ENCODE measurements at places on chromosomes 11 and 22. TPM values are rescaled to one million over a fixed set of nuclear protein-coding genes. Genes with fewer than 3 reads are reported as not detected.

GRCh38 chr11:46202696-46203391 is 74.6 kb upstream of the CREB3L1 start:
- DNase-seq, result no peak

GRCh38 chr11:129610125-129610524 is 205.5 kb upstream of the TMEM45B start:
- DNase-seq, result no peak

- DNase-seq, result no peak
These were observed 66.1 kb downstream of the ME3 start for GRCh38 chr11:86606270-86606835.

- no peak for DNase-seq
These were observed 4.6 kb upstream of the APOL4 start for GRCh38 chr22:36206255-36206654.

- no peak for DNase-seq
These were observed 40.2 kb upstream of the WNT7B start for GRCh38 chr22:46017166-46017565.

DNA sequence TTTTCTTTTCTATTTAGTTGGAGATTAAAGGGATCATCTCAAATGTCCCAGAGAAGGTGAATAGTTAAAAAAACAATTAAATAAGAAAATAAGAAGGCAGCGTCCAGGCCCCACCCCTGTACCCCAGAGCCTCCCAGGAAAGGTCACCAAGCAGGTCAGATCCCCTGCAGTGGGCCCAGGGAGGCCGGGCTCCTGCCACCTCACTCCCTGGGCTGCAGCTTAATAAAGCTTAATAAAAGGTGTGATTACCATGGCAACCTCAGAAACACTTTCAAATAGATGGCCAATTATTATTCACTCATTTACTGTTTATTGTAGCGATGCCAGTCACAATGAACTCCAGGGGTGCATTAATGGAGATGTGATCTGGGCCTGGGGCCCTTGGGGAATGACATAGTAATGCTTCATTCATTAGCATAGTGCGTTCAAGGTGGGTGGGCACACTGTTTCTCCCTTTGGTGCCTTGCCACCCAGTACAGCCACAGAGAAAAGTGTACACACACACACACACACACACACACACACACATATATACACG is 386.2 kb downstream of the CADM1 start:
- DNase-seq, result no peak

GRCh38 chr11:44112091-44112821 is 16.8 kb downstream of the EXT2 start:
- no peak for DNase-seq

DNA sequence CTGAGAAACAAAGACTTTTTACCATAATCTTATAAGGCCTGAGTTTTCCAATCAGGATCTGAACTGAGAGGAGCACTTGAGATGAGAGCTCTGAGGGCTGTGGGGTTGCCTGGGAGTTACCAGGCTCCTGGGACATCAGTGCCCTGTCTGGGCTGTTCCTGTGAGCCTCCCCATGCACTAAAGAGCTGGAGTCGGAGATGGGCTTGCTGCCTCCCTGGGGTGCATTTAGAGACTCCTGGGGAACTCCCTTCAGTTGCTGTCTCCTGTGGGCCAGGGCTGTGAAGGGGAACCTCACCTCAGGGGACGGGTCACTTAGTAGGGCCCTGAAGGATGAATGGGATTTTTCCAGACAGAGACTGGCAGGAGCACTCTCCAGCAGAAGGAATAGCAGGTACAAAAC is 33.3 kb downstream of the KCNC1 start:
- no peak for DNase-seq

GRCh38 chr11:86639137-86639536 is 33.3 kb downstream of the ME3 start:
- DNase-seq, result peak; percentile 26

GRCh38 chr22:39999144-39999757 is 4.5 kb downstream of the FAM83F start:
- peak; percentile 61 for DNase-seq

GRCh38 chr11:1899686-1900085 is 8.0 kb upstream of the PRR33 start:
- DNase-seq, result no peak

GRCh38 chr11:115316696-115317095 is 187.5 kb downstream of the CADM1 start:
- DNase-seq, result no peak

- peak; percentile 15 for DNase-seq
These were observed 642 bp upstream of the C11orf58 start for GRCh38 chr11:16737818-16738192.

GRCh38 chr11:31645747-31646146 is 136.2 kb downstream of the ELP4 start:
- peak; percentile 13 for DNase-seq

- no peak for DNase-seq
These were observed 15.5 kb upstream of the MS4A12 start for GRCh38 chr11:60477035-60477445.

DNA sequence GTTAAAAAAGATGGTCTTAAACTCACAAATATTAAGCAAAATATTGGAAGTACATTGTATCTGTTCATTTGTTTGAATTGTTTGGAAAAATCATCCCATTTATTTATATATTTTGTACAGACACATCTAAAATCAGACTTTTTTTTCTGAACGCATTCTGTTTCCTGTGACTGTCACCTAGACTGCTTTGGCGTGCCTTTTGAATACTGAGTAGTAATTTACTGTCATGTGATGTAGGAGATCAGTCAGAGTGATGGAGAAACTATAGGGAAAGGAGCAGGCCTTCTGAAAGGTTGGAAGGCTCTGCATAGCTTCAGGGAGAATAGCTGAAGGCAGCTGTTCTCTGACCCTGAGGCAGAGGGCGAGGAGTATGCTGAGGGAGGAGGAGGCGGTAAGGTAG is 452.0 kb upstream of the ARHGAP42 start:
- DNase-seq, result no peak

- DNase-seq, result no peak
These were observed 72.2 kb downstream of the LARGE2 start for GRCh38 chr11:45994371-45995341.

DNA sequence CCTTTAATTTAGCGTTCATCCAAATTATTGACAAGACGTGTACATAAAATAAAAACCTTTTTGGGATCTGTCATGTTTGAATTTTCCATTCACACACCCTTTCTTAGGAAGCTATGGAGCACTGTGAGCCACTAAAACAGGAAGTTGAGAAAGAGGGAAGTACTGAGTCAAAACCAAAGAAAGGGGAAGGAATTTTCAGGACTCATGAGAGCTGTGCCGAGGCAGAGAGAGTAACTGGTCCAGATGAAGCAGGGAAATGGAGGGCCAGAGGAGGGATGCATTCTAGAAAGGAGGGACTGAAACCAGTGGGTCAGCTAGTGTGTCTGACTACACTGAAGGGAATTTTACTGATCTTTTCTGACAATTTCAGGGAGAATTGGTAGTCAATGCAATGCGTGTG is 24.9 kb downstream of the APLP2 start:
- no peak for DNase-seq

GRCh38 chr11:68792400-68792966 is 41.2 kb upstream of the TESMIN start:
- no peak for DNase-seq

DNA sequence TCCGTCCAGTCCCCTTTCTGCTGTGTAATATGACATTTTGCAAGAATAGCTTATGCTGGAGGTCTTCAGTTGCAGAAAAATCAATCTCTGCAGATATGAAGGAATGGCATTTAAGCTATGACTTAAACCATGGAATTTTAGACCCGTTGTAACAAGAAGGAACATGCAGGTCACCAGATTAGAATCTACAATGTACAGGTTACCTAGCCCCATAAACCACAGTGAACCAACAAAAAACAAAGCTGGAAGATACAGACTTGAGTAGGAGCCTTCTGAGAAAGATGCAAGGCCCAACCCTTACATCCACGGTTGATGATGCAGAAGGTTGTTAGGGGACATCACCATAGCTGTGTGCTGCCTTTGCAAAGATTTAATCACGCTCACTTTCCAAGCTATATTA is 132.5 kb downstream of the WT1 start:
- DNase-seq, result no peak

GRCh38 chr11:46414879-46415278 is 23.3 kb upstream of the CHRM4 start:
- no peak for DNase-seq

GRCh38 chr22:46744581-46744980 is 6.5 kb upstream of the CERK start:
- no peak for DNase-seq

GRCh38 chr11:14054116-14055107 is 91.9 kb downstream of the SPON1 start:
- DNase-seq, result no peak

DNA sequence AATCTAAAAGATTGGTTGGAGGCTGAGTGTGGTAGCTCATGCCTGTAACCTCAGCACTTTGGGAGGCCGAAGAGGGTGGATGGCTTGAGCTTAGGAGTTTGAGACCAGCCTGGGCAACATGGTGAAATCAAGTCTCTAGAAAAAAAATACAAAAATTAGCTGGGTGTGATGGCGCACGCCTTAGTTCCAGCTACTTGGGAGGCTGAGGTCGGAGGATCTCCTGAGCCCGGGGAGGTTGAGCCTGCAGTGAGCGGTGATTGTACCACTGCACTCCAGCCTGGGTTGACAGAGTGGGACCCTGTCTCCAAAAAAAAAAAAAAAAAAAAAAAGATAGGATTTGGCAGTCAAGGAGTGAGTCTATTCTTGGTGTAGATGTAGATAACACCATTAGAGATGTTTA is 10.6 kb downstream of the FOLR1 start:
- no peak for DNase-seq

DNA sequence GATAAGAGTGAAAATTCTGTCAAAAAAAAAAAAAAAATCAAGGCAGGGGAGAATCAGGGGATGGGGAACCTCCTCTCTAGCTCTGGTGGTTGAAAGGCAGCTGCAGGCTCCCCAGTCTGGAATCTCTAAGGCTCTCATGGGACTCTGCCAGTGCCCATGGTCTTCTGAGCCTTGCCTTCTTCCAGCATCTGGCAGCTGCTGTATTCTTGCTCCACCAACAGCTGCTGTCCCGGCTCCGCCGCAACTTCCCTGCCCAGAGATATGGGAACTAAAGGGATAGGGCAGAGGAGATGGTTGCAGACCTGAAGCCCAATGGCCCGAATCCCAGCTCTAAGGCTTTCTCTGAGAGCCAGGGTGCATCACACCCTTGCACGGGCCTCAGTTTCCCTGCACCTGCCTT is 49.5 kb upstream of the PHF21B start:
- no peak for DNase-seq

- DNase-seq, result no peak
These were observed 1.9 kb downstream of the MS4A1 start for GRCh38 chr11:60457576-60457975.

DNA sequence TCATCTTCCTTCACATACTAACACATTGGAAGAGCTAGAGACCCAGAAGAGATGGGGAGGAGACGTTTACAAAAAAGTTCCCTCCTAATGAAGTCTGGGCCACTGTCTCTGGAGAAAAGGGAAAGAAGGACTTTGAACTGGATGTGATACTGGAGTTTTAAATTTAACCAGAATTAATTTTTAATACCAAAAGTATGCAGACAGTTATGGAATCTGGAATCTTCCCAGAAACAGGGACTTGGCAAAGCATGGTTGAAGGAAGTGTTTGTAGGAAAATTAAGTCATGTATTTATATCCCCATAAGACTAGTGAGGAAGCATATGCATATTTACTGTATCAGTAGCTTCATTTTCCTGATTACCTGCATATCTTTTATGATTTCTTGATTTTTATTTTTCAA is 215.5 kb downstream of the TTC28 start:
- peak; percentile 35 for DNase-seq

DNA sequence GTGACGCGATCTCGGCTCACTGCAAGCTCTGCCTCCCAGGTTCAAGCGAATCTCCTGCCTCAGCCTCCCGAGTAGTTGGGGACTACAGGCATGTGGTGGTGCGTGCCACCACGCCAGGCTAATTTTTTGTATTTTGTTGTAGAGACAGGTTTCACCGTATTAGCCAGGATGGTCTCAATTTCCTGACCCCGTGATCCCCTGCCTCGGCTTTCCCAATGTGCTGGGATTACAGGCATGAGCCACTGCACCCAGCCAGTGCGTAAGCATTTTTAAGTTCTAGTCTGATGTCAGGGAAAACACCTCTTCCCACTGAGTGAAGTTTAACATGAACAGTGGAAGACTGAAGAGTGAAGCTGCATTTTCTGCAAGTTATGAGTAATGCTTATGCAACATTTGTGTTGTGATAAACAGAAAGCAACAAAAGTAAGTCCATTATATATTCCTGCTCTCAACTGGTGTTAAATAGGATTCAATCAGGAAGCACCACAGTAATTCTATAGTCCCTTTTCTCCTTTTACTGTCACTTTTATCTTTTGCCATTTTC is 1219.8 kb upstream of the RAG2 start:
- DNase-seq, result no peak

DNA sequence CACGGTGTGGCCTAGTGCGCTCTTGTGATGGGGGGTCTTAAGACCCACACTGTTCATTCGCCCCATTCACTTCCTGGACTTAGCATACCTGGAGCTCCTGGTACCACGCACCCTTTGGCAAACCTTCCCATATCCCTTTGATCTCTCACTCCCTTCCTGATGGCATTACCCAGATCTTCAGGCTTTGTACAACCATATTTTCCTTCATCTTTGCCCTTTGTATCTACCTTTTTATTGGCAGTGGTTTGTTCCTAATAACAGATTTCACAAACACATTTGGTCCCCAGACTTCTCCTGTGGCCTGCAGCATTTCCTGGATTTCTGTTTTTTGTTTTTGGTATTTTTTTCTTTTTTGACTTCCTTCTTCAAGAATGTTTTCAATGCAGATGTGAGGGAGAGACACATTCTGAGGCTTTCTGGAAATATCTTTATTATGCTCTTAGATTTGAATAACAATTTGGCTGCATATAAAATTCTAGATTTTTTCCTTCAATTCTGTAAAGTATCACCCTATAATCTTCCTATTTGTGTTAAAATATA is 16.1 kb upstream of the IFITM3 start:
- DNase-seq, result no peak

DNA sequence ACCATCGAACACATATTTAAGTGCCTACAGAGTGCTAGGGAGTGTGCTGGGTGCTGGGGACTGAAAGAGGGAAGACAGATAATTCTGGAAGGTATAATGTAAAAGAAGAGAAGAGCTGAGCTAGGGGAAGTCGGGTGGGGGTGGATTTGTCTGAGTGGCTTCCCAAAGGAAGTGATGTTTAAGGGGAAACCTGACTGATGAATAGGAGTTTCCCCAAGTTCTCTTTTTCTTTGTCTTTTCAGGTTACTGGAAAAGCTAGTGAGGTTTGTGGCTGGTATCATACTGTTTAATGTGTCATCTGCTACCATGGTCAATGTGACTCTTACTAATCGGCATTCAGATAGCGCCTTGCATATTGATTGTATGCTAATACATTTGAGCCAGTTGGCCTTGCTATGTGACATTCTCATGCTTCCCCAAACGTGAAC is 151.6 kb upstream of the MTMR2 start:
- DNase-seq, result no peak

VSIG10L2 gene
- polyA plus RNA-seq, result not detected

FAT3 gene
- polyA plus RNA-seq, result 0.61 TPM

ZNF215 gene
- 1.0 TPM for polyA plus RNA-seq

CHRM4 gene
- 0.38 TPM for polyA plus RNA-seq

CELSR1 gene
- 31.8 TPM for polyA plus RNA-seq

C11orf71 gene
- polyA plus RNA-seq, result 4.4 TPM

MPZL3 gene
- 0.47 TPM for polyA plus RNA-seq

ISX gene
- not detected for polyA plus RNA-seq

FAM180B gene
- 0.07 TPM for polyA plus RNA-seq
